BJ (cell line): ENCODE measurements at places on chromosomes 6 and 20. TPM values are rescaled to one million over a fixed set of nuclear protein-coding genes. Genes with fewer than 3 reads are reported as not detected.

The SMIM28 gene
- not detected in 2 replicates for polyA plus RNA-seq

GRCh38 chr6:73236144-73236750 is 11.0 kb upstream of the KHDC1L start:
- DNase-seq: peak; percentile 94

- no peak for DNase-seq
Measured at GRCh38 chr20:62551407-62552323, 75.9 kb upstream of the GATA5 start.

GRCh38 chr6:124719913-124720312 is 242.3 kb upstream of the RNF217 start:
- no peak for DNase-seq

The XKR7 gene
- polyA plus RNA-seq: 0.01 TPM in 1 of 2 replicates, not detected in the other

GRCh38 chr6:136566851-136567250 is 16.6 kb upstream of the MAP7 start:
- no peak for DNase-seq

DNA sequence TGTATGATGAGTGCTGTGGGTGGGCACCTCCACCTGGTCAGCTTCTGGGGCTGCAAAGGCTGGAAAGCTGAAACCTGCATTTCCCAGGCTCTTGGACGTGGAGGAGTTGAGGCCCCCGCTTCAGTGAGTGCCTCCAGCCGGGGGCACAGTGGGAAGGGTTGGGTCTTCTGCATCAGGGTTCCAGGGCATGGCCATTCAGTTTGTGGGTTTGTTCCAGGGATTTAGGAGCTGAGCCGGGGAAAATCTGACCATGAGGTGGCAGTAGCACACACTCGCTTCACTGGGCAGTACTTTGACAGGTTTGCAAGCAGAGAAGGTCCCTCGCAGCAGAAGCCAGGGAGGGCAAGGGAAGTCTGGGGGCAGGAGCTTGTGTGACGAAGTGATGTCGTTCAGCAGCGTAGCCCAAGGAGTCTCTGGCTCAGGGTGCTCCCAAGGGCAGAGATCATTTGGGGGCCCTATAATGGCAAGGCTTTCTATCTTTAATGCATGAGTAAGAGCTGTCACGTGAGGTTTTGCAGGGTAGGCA is 69.5 kb upstream of the SULF2 start:
- DNase-seq: no peak

GRCh38 chr20:61924858-61925554 is 140.7 kb downstream of the TAF4 start:
- DNase-seq: no peak

DNA sequence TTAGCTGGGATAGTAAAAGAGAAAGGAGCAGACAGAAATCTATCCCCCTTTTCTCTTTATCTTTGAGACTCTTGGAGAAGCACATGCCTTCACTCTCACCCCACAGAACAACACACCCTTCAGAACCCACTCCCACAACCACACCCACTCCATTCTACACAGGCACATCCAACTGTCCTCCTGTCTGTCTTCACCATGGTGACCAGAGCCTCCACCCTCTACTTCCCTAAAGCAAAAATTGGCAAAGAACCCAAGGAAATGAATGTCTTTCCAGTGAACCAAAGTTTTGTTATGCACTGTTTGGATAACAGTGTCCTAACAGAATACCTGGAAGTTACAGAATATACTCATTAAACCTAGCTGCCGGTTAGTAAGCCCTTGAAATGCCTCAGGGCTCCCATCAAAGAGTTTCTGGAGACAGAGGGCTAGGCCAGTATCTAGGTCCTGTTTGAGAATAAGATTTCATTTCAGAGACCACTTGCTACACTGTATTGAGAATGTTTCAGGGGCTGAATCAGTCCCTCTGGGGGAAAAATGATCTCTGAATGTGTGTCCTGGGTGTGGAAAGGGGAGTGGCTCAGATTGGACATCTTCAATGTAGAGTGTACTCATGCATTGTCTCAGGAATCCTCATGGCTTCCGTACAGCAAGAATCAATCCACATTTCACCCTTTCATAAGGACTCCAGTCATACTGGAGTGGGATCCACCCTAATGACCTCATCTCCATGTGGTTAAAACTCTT is 101.1 kb downstream of the LY86 start:
- no peak for DNase-seq

The ACSS1 gene
- polyA plus RNA-seq: 3.6 and 6.3 TPM in 2 replicates

GRCh38 chr6:71181565-71181964 is 107.0 kb upstream of the OGFRL1 start:
- peak; percentile 67 for DNase-seq

- no peak for DNase-seq
Measured at GRCh38 chr20:47215653-47216397, 140.7 kb downstream of the ZMYND8 start.

DNA sequence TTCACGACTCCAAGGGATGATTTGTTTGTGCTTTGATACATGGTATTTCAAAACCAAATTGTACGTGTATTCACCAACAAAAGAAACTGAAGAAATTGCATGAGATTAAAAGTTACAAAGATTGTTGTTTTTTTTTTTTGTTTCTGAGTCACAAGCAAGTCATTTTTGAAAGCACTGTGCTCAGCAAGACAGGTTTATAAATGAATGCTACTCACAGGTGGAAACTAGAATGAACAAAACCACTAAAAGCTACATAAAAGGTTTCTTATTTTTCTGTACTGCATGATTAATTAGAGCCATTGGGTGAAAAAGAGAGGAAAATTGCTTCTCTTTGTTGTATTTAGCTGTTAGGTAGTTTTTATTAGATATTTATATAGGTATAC is 90.2 kb upstream of the RIPOR2 start:
- no peak for DNase-seq

The CGA gene
- polyA plus RNA-seq: 2.5 and 2.6 TPM in 2 replicates

- DNase-seq: peak; percentile 32
Measured at GRCh38 chr6:134132494-134133141, 80.2 kb upstream of the SLC2A12 start.

The SERPINB6 gene
- 89.6 and 113 TPM in 2 replicates for polyA plus RNA-seq

The DDO gene
- 0.16 and 0.20 TPM in 2 replicates for polyA plus RNA-seq

The SALL4 gene
- polyA plus RNA-seq: 0.51 and 0.54 TPM in 2 replicates

The PLCB4 gene
- polyA plus RNA-seq: 8.8 and 19.0 TPM in 2 replicates

GRCh38 chr6:55212156-55212555 is 37.8 kb downstream of the HCRTR2 start:
- DNase-seq: no peak

GRCh38 chr20:36777576-36777975 is 4.0 kb upstream of the DSN1 start:
- no peak for DNase-seq

The GSTA2 gene
- polyA plus RNA-seq: not detected in 2 replicates

The CD2AP gene
- polyA plus RNA-seq: 2.2 and 5.8 TPM in 2 replicates

The TFAP2B gene
- not detected in 2 replicates for polyA plus RNA-seq

DNA sequence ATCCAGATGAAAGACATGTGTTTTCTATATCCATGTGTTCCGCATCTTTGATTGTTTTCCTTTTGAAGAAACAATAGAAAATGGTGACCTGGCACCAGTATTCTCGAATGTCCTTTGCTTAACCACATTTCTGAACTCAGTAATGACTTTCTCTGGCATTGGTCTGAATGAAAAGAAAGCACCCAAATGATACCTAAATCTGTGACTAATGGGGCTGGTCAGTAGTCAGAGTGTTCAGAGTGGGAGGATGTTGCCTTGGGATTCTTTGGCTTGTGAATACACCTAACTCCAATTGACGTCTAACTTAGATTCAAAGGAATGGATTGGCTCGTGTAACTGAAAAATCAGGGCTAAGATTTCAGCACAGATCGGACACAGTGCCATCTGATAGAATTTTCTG is 27.1 kb downstream of the PARD6B start:
- DNase-seq: no peak

GRCh38 chr20:36483919-36484808 is 57.2 kb upstream of the MYL9 start:
- DNase-seq: no peak

The C6orf132 gene
- polyA plus RNA-seq: 0.51 and 0.70 TPM in 2 replicates

DNA sequence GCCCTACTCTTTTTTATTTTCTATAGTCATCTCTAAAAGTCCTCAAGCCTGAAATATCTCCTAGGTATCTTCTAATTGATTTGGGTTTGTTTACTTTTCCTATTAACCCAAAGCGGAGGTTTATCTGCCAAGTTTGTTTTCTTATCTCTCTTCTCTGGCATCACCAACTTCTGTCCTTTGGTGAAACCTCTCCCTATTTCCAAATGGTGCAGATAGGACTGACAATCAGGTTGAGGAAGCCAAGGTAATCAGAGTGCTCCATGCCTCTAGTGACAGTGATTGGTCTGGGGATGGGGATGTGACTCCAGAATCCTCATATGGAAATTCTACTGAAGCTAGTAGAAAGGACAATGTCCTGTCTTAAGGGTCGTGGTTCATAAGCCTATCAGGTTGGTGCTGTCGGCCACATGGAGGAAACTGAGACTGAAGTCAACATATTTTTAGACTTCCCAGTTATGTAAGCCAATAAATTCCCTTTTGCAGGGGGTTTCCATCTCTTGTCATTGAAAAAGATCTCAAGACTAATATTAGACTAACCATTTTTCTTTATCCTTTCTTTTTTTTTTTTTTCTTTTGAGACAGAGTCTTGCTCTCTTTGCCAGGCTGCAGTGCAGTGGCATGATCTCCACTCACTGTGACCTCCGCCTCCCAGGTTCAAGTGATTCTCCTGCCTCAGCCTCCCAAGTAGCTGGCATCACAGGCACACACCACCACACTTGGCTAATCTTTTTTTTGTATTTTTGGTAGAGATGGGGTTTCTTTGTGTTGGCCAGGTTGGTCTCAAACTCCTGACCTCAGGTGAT is 28.0 kb downstream of the KIF6 start:
- no peak for DNase-seq

- no peak for DNase-seq
Measured at GRCh38 chr6:29183594-29183993, 12.9 kb downstream of the OR2J2 start.

DNA sequence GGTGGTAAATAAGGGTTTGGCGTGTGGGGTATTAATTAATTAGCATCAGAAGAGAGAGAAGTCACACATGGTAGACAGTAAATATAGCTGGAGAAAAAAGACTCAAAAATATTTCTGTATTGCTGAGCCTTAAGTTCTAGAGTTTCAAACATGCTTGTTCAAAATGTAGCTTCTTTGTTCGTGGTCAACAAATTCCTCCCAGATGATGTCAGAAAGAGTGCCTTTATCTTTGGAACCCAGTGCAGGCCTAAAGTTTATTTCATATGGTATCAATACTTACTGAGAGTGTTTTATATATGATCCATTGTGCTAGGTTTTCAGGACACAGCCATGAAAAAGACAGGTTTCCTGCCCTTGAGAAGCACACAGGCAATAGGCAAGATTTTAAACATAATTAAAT is 18.3 kb downstream of the MARCKS start:
- DNase-seq: no peak

DNA sequence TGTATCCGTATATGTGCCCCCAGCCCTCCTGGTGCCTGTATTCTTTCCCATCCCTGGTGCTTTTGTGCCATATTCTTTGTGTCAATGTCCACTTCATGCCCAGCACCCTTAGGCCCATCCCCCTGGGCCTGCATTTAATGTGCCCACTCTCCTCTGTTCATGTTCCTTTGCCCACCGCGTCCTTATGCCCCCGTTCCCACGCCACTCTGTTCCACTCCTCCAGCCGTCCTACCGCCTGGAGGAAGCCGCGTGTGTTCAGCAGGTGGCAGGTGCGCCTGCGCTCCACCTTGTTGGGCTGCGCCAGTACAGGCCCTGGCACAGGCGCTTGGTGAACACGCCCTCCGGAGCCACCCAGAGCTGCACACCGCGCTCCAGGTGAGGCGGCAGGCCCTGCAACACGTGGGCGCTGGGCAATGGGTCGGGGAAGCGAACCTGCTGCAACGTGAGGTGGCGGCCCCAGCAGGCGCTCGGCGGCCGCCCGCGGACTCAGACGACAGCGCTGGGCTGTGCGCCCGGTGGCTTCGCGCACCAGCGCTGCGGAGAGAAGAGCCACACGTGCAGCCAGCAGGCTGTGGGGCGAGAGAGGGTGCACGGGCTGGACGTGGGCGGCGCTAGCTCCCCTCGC is 4.0 kb upstream of the FOXS1 start:
- DNase-seq: no peak

GRCh38 chr20:63054103-63054474 is 47.3 kb upstream of the BHLHE23 start:
- no peak for DNase-seq

The STX11 gene
- 0.80 and 0.90 TPM in 2 replicates for polyA plus RNA-seq

DNA sequence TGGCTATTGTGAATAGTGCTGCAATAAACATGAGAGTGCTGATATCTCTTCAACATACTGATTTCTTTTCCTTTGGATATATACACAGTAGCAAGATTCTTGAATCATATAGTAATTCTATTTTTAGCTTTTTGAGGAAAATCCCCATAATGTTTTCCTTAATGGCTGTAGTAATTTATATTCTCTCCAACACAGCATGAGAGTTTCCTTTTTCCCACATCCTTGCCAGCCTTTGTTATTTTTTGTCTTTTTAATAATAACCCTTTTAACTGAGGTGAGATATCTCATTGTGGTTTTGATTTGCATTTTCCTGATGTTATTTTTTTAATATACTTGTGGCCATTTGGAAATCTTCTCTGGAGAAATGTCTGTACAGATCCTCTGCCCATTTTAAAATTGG is 132.6 kb downstream of the PRL start:
- no peak for DNase-seq

The ANKRD66 gene
- not detected in 2 replicates for polyA plus RNA-seq

The ULBP1 gene
- polyA plus RNA-seq: 2.6 TPM in 2 replicates

- no peak for DNase-seq
Measured at GRCh38 chr20:19396460-19397081, 184.1 kb downstream of the SLC24A3 start.

DNA sequence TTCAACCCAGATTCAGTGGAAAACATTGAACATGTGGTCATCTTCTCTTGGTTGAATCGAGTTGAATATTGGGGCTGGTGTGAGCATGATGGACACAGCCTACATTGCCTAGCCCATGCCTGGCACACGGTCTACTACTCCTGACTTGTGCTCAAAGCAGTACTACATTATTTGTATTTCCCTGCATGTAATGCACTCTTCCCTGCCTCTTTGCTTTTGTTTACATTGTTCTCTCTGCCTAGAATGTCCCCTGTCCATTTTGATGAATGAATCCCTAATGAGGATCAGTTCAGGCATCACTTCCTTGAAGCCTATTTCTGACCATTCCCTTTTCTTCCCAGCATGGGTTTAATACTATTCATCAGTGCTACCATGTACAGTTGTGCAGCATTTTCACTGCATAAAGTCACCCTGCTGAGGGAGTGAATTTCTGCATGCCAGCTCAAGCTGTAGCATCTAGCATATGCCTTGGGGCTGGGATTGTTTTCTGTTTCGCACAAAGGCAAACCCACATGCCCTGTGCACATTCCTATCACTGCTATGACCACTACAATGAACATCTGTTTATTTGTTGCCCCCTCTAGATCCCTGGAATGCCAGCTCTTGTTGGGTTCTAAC is 75.3 kb upstream of the CCN6 start:
- DNase-seq: no peak
